Activated CD8-positive, alpha-beta T cell treated with anti-CD3 and anti-CD28 coated beads, Interleukin-2, amount 10 ng/mL, durations not matched to agents 7 days and 5 days (primary cell): ENCODE measurements at places on chromosomes 13 and 19. TPM values are rescaled to one million over a fixed set of nuclear protein-coding genes. Genes with fewer than 3 reads are reported as not detected.

DNA sequence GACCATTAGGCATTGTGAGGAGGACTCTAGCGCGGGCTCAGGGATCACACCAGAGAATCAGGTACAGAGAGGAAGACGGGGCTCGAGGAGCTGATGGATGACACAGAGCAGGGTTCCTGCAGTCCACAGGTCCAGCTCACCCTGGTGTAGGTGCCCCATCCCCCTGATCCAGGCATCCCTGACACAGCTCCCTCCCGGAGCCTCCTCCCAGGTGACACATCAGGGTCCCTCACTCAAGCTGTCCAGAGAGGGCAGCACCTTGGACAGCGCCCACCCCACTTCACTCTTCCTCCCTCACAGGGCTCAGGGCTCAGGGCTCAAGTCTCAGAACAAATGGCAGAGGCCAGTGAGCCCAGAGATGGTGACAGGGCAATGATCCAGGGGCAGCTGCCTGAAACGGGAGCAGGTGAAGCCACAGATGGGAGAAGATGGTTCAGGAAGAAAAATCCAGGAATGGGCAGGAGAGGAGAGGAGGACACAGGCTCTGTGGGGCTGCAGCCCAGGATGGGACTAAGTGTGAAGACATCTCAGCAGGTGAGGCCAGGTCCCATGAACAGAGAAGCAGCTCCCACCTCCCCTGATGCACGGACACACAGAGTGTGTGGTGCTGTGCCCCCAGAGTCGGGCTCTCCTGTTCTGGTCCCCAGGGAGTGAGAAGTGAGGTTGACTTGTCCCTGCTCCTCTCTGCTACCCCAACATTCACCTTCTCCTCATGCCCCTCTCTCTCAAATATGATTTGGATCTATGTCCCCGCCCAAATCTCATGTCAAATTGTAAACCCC lies 2.8 kb upstream of the CEACAM5 start:
- H3K27ac ChIP-seq, result no peak overlapping the region
- peaks cover 9% of the 10 kb centered on the region for H3K27me3 ChIP-seq
- H3K4me3 ChIP-seq, result no peak overlapping the region

GRCh38 chr13:110396913-110397381 lies 89.9 kb downstream of the COL4A2 start:
- DNase-seq, result no peak
- peaks cover 42% of the 10 kb centered on the region for H3K27me3 ChIP-seq
- H3K36me3 ChIP-seq, result no peaks in the 10 kb centered on the region

Gene AKT2
- 137 TPM for total RNA-seq

Gene LRRC4B
- not detected for total RNA-seq

GRCh38 chr13:26716984-26717383 lies 43.6 kb downstream of the GPR12 start:
- no peak for DNase-seq
- H3K4me3 ChIP-seq, result no peak overlapping the region
- H3K36me3 ChIP-seq, result no peaks in the 10 kb centered on the region
- H3K27ac ChIP-seq, result no peak overlapping the region
- peaks cover 24% of the 10 kb centered on the region for H3K4me1 ChIP-seq

Gene TEX29
- not detected for total RNA-seq

Gene LGALS4
- 1.6 TPM for total RNA-seq

Gene CEACAM16
- not detected for total RNA-seq

GRCh38 chr19:55986487-55986886 lies at the start of gene NLRP5:
Gene NLRP5 (plus strand): TSS chr19:55986775.
- no peaks in the 10 kb centered on the region for H3K4me1 ChIP-seq
- no peaks in the 10 kb centered on the region for H3K27me3 ChIP-seq
- DNase-seq, result no peak
- no peaks in the 10 kb centered on the region for H3K36me3 ChIP-seq

GRCh38 chr13:33496336-33496735 lies 210.8 kb upstream of the STARD13 start:
- H3K27ac ChIP-seq, result no peak overlapping the region
- H3K4me1 ChIP-seq, result no peaks in the 10 kb centered on the region
- no peak for DNase-seq
- no peaks in the 10 kb centered on the region for H3K27me3 ChIP-seq

Gene SAMD1
- total RNA-seq, result 76.1 TPM

Gene DEDD2
- 36.0 TPM for total RNA-seq

Gene ZNF837
- total RNA-seq, result 1.3 TPM

- DNase-seq, result no peak
- no peaks in the 10 kb centered on the region for H3K27me3 ChIP-seq
- peaks cover 13% of the 10 kb centered on the region for H3K36me3 ChIP-seq
- H3K4me3 ChIP-seq, result no peak overlapping the region
- peaks cover 23% of the 10 kb centered on the region for H3K4me1 ChIP-seq
Measured at GRCh38 chr19:16441661-16442162, 30.1 kb downstream of the EPS15L1 start.

GRCh38 chr19:19274716-19275565 lies 1.8 kb upstream of the TM6SF2 start:
- H3K27ac ChIP-seq, result no peak overlapping the region
- peaks cover 22% of the 10 kb centered on the region for H3K27me3 ChIP-seq
- DNase-seq, result no peak
- H3K4me1 ChIP-seq, result peaks cover 3% of the 10 kb centered on the region

DNA sequence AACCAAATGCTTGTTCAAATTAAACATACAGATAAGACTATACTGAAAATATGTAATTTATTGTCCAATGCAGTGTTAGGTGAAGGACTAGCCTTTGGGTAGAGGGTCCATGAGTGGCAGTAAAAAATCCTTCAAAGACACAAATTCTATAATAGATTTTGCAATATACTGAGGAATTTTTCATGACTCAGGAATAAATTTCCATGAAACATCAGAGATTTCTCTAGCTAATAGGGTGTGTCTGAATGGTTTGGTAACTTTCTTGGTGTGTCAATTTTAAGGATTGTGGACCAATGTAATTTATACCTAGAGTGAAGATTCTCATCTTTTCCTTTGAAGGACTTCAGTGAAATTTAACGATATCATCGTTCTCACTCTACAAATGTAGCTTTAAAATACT lies 546.7 kb downstream of the SLITRK5 start:
- no peak overlapping the region for H3K27ac ChIP-seq
- H3K27me3 ChIP-seq, result no peaks in the 10 kb centered on the region
- no peak for DNase-seq
- no peaks in the 10 kb centered on the region for H3K36me3 ChIP-seq
- no peak overlapping the region for H3K4me3 ChIP-seq
- H3K4me1 ChIP-seq, result no peaks in the 10 kb centered on the region
